Lung (tissue), 17 donors: ENCODE measurements at places on chromosomes 6 and 20.

DNA sequence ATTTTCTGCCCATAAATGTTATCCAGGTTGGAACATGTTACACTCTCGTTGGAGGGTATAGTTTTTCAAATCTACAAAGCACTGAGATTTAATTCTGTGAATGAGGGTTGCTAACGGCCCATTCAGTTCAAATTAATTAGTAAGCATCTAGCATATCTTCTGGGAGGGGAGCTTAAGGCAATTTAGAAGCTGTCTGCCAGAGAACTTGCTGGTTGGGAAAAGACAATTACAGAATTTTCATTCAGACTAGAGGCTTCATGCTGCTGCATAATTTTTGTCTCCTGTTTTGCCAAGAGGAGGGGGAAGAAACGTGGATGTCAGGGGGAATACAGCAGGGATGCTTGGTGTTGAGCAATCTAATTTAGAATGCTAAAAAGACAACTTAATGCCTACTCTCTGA, 268.3 kb upstream of the FAM83B start:
- H3K27me3 ChIP-seq, result no peaks in the 10 kb centered on the region
- no peak overlapping the region for H3K4me3 ChIP-seq
- no peaks in the 10 kb centered on the region for H3K4me1 ChIP-seq

- H3K36me3 ChIP-seq, result no peaks in the 10 kb centered on the region
- no peaks in the 10 kb centered on the region for H3K4me1 ChIP-seq
- no peak overlapping the region for H3K4me3 ChIP-seq
- H3K27ac ChIP-seq, result peak overlapping the region; percentile 38
These were observed 31.4 kb downstream of the RAMACL start for GRCh38 chr6:166555086-166555485.

GRCh38 chr6:159117046-159117445, 52.2 kb upstream of the FNDC1 start:
- H3K36me3 ChIP-seq, result no peaks in the 10 kb centered on the region
- no peaks in the 10 kb centered on the region for H3K4me1 ChIP-seq
- peak; percentile 68 for DNase-seq
- H3K27me3 ChIP-seq, result no peaks in the 10 kb centered on the region
- no peak overlapping the region for H3K4me3 ChIP-seq
- peak overlapping the region; percentile 84 for H3K27ac ChIP-seq

DNA sequence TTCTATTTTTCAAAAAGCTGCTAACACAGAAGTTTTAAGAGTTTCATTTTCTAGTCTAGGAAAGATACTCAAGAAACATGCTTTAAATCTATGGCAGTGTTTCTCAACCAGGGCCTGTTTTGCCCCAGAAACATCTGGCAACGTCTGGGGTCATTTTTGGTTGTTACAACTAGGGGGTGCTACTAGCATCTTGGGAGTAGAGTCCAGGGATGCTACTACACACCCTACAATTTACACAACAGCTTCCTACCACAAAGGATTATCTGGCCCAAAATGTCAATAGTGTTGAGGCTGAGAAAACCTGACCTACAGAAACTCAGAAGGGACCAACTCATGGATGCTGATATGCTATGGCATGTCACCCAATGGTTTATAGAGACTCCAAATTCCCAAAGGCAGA, 24.4 kb downstream of the SERAC1 start:
- H3K4me3 ChIP-seq, result no peak overlapping the region
- no peaks in the 10 kb centered on the region for H3K27me3 ChIP-seq
- no peaks in the 10 kb centered on the region for H3K4me1 ChIP-seq
- peaks cover 12% of the 10 kb centered on the region for H3K36me3 ChIP-seq

DNA sequence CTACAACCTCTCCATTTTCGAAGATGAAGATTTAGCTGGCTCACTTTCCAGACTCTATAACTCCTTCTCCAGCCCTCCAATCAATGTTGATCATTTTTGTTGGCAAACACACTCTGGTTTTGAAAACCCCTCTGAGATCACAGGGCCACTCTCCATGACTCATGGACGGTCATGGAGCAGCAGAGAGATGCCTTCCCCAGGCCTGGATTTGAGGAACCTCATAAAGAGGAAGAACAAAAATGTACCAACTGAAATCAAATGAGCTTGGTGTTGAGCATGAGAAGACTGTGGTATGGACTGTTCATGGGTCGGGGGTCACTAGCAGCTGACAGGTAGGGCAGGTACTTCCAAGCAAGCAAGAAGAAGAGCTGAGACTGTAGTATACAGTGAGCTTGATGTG, 112.8 kb upstream of the INSM1 start:
- H3K27me3 ChIP-seq, result no peaks in the 10 kb centered on the region
- H3K36me3 ChIP-seq, result no peaks in the 10 kb centered on the region
- no peak overlapping the region for H3K4me3 ChIP-seq
- H3K27ac ChIP-seq, result no peak overlapping the region
- H3K4me1 ChIP-seq, result no peaks in the 10 kb centered on the region
- no peak for DNase-seq

DNA sequence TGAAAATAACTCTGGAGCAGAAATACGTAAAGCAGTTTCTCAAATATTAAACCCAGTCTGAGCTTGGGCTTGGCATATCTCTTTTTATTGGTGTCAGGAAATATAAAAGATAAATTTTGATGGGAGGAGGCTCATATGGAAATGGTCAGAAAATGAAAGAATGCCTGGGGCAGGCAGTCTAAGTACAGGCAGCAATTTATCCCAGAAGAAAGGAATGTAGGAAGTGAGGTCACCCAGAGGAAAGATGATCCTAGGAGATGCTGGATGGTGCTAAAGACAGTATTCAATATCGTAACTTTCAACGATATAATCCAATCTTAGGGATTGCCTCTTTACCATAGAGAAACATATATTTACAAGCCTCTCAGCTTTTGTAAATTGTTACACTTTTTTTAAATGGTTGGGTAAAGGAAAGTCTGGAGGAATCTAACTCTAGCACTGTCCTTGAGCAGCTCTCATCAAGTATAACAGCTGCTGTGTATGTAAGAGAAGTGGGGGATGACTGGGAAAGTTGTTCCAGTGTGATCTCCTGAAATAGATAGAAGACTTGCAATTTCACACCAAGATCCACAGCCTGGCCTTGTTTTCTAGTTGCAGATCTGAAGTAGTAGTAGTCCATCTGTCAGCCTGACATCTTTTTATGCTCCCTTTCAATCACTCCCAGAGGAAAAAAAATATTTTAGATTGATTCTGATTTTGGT, 256.9 kb upstream of the SASH1 start:
- H3K4me1 ChIP-seq, result no peaks in the 10 kb centered on the region
- no peak overlapping the region for H3K4me3 ChIP-seq
- no peak overlapping the region for H3K27ac ChIP-seq
- DNase-seq, result no peak
- no peaks in the 10 kb centered on the region for H3K27me3 ChIP-seq

- H3K4me3 ChIP-seq, result no peak within 1 kb of the TSS
- no peaks in the 10 kb centered on the region for H3K27me3 ChIP-seq
- H3K36me3 ChIP-seq, result peaks cover 1% of the 10 kb centered on the region
- DNase-seq, result no peak
- peaks cover 1% of the 10 kb centered on the region for H3K4me1 ChIP-seq
- peak within 1 kb of the TSS; percentile 12 for H3K27ac ChIP-seq
These were observed at the start of gene NHSL1 for GRCh38 chr6:138499303-138500018. NHSL1 (minus strand) TSS chr6:138499494; CDS start chr6:138499290, 204 bp downstream.

- H3K36me3 ChIP-seq, result no peaks in the 10 kb centered on the region
- H3K4me3 ChIP-seq, result peak overlapping the region; percentile 89
- H3K4me1 ChIP-seq, result peaks cover 2% of the 10 kb centered on the region
- H3K27me3 ChIP-seq, result no peaks in the 10 kb centered on the region
- no peak for DNase-seq
These were observed 706 bp upstream of the NANP start for GRCh38 chr20:25624500-25624939.

GRCh38 chr6:51468704-51469103, 618.7 kb downstream of the PKHD1 start:
- no peaks in the 10 kb centered on the region for H3K36me3 ChIP-seq
- no peak overlapping the region for H3K27ac ChIP-seq
- DNase-seq, result no peak
- H3K4me3 ChIP-seq, result no peak overlapping the region
- peaks cover 10% of the 10 kb centered on the region for H3K4me1 ChIP-seq
- no peaks in the 10 kb centered on the region for H3K27me3 ChIP-seq

GRCh38 chr6:142325111-142325510, 23.3 kb downstream of the ADGRG6 start:
- DNase-seq, result no peak
- H3K36me3 ChIP-seq, result no peaks in the 10 kb centered on the region
- no peaks in the 10 kb centered on the region for H3K4me1 ChIP-seq
- no peak overlapping the region for H3K4me3 ChIP-seq

- no peaks in the 10 kb centered on the region for H3K36me3 ChIP-seq
- DNase-seq, result no peak
- no peak overlapping the region for H3K4me3 ChIP-seq
These were observed 41.7 kb upstream of the IL17A start for GRCh38 chr6:52144196-52145076.

- DNase-seq, result peak; percentile 97
- peaks cover 21% of the 10 kb centered on the region for H3K4me1 ChIP-seq
- H3K27ac ChIP-seq, result peak overlapping the region; percentile 89
These were observed 3.1 kb upstream of the GCLC start for GRCh38 chr6:53547811-53548496.
